CD8-positive, alpha-beta memory T cell (primary cell): ENCODE measurements at places on chromosomes 1 and 21. TPM values are rescaled to one million over a fixed set of nuclear protein-coding genes. Genes with fewer than 3 reads are reported as not detected.
A peak's percentile ranks its signal among the peaks of the same experiment; 100 is the strongest.

DNA sequence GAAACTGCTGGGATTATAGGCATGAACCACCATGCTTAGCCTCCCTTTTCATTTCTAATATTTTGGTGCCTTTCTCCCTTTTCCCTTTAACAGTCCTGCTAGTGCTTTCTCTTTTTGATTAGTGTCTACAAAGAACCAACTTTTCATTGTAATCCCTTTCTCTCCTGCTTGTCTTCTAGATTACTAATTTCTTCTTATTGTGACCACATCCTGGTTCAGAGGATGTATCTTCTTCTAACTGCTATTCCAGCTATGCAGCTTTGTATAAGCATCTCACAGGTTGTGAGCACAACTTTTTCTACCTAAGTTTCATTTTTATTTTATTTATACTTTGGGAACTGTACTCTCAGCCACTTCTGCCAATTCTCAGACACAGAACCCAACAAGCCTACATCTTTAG, 14.7 kb downstream of the ZNF648 start:
- no peak for DNase-seq
- H3K4me3 ChIP-seq = no peak overlapping the region
- H3K27me3 ChIP-seq = no peaks in the 10 kb centered on the region
- no peak overlapping the region for H3K27ac ChIP-seq
- H3K36me3 ChIP-seq = no peaks in the 10 kb centered on the region

DNA sequence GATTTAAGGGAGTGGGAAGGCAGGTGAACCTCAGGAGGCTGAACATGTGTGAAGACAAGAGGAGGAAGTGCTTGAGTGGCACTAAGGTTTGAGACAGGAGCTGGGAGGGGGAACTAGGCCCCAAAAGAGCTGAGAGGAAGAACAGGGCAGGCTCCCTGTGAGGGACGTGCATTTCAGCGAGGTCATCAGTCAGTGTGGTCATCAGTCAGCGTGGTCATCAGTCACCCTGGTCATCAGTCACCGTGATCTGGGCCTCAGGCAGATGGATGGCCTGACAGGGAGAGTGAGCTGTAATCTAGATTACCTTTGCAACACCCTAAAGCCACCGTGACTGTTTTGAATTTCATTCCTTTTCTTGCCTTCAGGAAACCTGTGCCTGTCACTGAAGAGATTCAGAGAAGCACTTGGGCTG, 29.1 kb downstream of the VTCN1 start:
- no peak overlapping the region for H3K27ac ChIP-seq
- no peaks in the 10 kb centered on the region for H3K36me3 ChIP-seq
- no peaks in the 10 kb centered on the region for H3K27me3 ChIP-seq
- H3K4me1 ChIP-seq = no peaks in the 10 kb centered on the region
- no peak overlapping the region for H3K4me3 ChIP-seq
- DNase-seq = no peak

- H3K27ac ChIP-seq = no peak overlapping the region
- peaks cover 10% of the 10 kb centered on the region for H3K4me1 ChIP-seq
- H3K36me3 ChIP-seq = peaks cover 15% of the 10 kb centered on the region
- no peak for DNase-seq
- H3K4me3 ChIP-seq = no peak overlapping the region
- no peaks in the 10 kb centered on the region for H3K27me3 ChIP-seq
Observed at GRCh38 chr1:33335020-33335419, 14.1 kb upstream of the A3GALT2 start.

GRCh38 chr1:187244623-187245022, 415.9 kb downstream of the PLA2G4A start:
- no peaks in the 10 kb centered on the region for H3K4me1 ChIP-seq
- no peaks in the 10 kb centered on the region for H3K27me3 ChIP-seq
- H3K27ac ChIP-seq = no peak overlapping the region
- DNase-seq = no peak

DNA sequence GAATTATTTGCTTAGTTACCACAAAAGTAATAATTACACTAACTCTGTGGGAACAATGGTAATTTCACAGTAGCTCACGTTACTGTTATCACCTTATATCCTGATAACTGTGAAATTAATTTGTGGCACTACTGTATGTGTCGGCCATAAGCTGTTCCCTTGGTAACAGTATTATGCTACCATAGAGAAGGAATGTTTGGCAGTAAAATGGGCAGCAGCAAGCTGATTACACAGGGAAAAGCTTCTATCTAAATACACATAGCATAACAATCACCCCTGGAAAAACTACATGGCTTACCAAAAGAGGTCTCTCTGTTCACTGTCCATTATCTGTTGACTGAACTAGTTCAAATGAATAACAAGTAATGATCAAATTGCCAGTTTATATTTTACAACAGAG, 124.1 kb downstream of the DPYD start:
- H3K4me3 ChIP-seq = no peak overlapping the region
- no peak for DNase-seq
- H3K27me3 ChIP-seq = no peaks in the 10 kb centered on the region

DNA sequence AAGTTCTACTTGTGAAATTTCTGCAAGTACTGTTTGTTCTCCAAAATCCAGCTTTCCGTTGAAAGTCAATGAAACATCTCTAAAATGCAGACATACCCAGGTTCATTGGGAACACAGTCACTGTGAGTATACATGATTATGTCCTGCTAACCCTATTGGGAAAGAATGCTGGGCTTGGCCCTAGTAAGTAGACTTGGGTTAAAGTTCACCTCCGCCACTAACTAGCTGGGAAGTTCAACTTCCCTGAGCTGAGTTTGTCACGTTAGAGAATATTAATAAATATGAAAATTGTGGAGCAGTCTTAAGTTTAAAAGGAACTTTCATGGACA, 10.5 kb upstream of the PGD start:
- H3K27me3 ChIP-seq = no peaks in the 10 kb centered on the region
- H3K4me3 ChIP-seq = no peak overlapping the region
- H3K4me1 ChIP-seq = peaks cover 10% of the 10 kb centered on the region
- H3K36me3 ChIP-seq = no peaks in the 10 kb centered on the region
- no peak for DNase-seq
- H3K27ac ChIP-seq = no peak overlapping the region

DNA sequence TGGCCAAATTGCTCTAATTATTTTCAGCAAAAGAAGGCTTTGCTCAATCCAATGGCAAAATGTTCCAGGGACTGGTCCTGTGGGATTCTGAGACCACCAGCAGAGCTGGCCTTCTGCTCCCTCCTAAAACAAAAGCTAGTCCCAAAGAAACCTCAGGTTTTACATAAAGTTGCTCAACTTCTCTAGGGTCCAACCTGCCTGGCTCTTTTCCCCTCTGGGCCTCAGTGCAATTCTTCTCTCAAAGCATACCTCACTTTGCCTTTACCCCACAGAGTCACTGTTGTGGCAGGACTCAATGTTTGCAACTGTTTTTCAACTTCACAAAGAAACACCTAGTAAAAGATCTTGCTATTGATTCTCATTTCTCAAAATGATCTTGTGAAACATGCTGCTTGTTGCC, 39.8 kb downstream of the TBX15 start:
- H3K4me1 ChIP-seq = no peaks in the 10 kb centered on the region
- no peak for DNase-seq
- no peaks in the 10 kb centered on the region for H3K27me3 ChIP-seq
- H3K36me3 ChIP-seq = no peaks in the 10 kb centered on the region

DNA sequence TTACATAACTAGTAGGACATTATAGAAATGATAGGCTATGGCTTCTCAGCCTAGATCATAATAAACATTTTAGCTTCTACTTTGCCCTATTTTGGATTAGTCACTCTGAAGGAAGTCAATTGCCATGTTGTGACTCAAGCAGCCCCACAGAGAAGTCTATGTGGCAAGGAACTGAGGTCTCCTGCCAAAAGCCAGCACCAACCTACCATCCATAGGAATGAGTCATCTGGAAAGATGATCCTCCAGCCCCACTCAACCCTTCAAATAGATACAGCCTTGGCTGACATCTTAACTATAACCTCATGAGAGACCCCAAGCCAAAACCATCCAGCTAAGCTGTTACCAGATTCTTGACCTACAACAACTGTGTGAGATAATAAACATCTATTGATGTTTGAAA, 76.3 kb upstream of the BEND5 start:
- H3K27me3 ChIP-seq = no peaks in the 10 kb centered on the region
- no peak overlapping the region for H3K27ac ChIP-seq
- no peak overlapping the region for H3K4me3 ChIP-seq
- H3K36me3 ChIP-seq = no peaks in the 10 kb centered on the region
- DNase-seq = no peak

GRCh38 chr1:101312147-101312546, 75.3 kb downstream of the S1PR1 start:
- H3K27ac ChIP-seq = peak overlapping the region; percentile 10
- no peaks in the 10 kb centered on the region for H3K27me3 ChIP-seq
- no peaks in the 10 kb centered on the region for H3K36me3 ChIP-seq
- peaks cover 55% of the 10 kb centered on the region for H3K4me1 ChIP-seq

GRCh38 chr1:234554218-234554697, 55.7 kb downstream of the IRF2BP2 start:
- H3K4me1 ChIP-seq = peaks cover 7% of the 10 kb centered on the region
- H3K27me3 ChIP-seq = no peaks in the 10 kb centered on the region
- DNase-seq = no peak
- no peak overlapping the region for H3K4me3 ChIP-seq

DNA sequence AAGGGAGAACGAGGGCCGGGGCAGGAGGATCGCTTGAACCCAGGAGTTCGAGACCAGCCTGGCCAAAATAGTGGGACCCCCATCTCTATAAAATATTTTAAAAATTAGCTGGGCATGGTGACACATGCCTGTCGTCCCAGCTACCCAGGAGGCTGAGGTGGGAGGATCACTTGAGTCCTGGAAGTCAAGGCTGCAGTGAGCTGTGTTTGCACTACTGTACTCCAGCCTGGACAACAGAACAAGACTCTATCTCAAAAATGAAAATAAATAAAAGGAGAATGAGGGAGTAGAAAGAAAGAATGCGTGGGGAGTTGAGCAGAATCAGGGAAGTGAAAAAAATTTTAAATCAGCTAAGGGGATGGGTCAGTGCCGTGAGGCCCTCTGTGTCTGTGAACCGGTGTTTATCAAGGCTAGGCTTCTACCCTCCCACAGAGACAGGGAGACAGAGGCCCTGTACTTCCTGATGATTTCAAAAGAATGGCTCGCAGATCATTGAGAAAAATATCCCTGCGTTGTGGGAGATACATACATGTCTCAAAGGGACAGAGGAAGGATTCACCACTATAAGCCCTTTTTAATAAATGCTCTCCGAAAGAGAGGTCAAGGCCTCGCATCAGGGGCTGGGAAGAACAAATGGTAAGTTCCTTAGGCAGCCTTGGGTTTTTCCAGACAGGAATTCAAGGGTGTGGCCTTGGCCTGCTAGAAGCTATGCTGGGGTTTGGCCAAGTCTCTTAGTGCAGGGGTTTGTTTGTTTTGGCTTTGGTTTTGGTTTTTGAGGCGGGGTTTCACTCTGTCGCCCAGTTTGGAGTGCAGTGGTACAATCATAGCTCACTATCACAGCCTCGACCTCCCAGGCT, 20.7 kb downstream of the IL10RB start:
- DNase-seq = no peak
- no peak overlapping the region for H3K4me3 ChIP-seq
- no peaks in the 10 kb centered on the region for H3K27me3 ChIP-seq
- no peaks in the 10 kb centered on the region for H3K4me1 ChIP-seq
- H3K36me3 ChIP-seq = peaks cover 25% of the 10 kb centered on the region
- H3K27ac ChIP-seq = no peak overlapping the region

- H3K4me3 ChIP-seq = no peak overlapping the region
- peaks cover 40% of the 10 kb centered on the region for H3K4me1 ChIP-seq
- H3K27me3 ChIP-seq = peaks cover 18% of the 10 kb centered on the region
- peak; percentile 39 for DNase-seq
Observed at GRCh38 chr1:2528966-2529783, 888 bp downstream of the HES5 start.

DNA sequence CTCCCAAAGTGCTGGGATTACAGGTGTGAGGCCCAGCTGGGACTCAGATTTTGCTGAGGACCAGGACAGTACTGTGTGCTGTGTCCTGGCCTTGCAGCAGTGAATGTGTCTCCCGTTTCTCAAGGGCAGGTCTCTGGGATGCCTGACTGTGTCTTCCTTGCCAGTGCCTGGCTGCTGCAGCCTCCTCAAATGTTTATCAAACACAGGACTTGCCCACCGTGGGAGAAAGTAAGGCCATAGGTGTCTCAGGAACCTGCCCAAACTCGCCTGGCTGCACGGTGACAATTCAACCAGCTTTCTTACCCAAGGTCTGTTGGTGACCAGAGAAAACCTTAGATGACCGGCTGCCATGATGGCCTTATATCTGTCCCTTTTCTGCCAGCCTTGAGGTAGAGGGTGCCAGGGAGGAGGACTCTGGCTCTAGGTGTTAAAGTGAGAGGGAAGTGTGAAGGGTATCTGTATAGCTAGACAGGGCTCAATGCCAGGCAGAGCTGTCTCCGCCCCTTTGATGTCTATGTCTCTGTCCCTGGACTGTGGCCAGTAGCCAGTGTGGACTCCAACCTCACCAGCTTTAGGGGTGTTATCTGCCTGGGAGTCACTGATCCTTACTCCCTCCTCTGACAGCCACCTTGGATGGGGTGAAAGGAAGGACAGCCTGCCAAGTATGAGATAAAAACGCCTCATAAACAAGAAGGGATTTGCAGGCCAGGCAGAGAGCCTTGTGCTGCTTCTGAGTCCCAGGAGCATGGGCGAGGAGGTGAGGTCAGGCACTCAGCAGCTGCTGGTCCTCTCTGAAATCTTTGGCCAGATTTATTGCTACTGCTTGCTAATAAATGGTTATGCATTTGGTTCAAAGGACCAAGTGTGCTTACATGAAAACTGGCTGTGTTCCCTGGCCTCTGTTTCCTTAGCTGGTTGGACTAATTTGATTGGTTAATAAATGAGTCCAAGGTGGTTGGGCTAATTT, 22.3 kb downstream of the IL6R start:
- peaks cover 9% of the 10 kb centered on the region for H3K36me3 ChIP-seq
- no peaks in the 10 kb centered on the region for H3K27me3 ChIP-seq
- H3K27ac ChIP-seq = no peak overlapping the region
- H3K4me1 ChIP-seq = peaks cover 28% of the 10 kb centered on the region

DNA sequence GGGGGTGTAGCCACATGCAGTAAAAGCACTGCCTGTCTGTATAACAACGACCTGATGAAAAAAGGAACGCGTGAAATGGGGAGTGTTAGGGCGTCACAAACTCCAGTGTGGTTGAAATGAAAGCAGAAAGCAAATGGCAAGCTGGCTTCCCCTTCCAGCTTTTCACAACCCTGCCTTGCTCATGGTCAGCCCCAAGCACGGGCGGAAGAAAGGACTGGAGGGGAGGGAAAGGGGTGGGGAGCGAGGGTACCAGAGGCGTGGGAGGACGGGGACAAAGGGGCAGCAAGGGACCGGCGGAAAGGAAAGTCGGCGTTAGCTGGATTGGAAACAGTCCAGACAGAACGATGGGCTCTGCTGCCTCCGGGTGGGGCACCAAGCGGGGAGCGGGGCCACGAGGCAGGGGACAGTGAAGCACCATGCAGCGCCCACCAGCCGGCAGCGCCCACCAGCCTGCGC, 9.6 kb downstream of the VPS26C start:
- H3K27ac ChIP-seq = peak overlapping the region; percentile 63
- H3K36me3 ChIP-seq = no peaks in the 10 kb centered on the region
- H3K4me1 ChIP-seq = peaks cover 18% of the 10 kb centered on the region
- H3K27me3 ChIP-seq = no peaks in the 10 kb centered on the region
- DNase-seq = peak; percentile 14
- H3K4me3 ChIP-seq = peak overlapping the region; percentile 74

Gene TMEM81
- total RNA-seq = 4.6 TPM

Gene RXRG
- not detected for total RNA-seq

Gene PRKACB
- total RNA-seq = 47.7 TPM

Gene IL19
- total RNA-seq = not detected

Gene SUSD4
- 0.18 TPM for total RNA-seq

Gene TAS1R1
- not detected for total RNA-seq

Gene OLFML2B
- total RNA-seq = 0.22 TPM

Gene HHIPL2
- total RNA-seq = 0.28 TPM

Gene ATP1A4
- not detected for total RNA-seq

Gene INSRR
- total RNA-seq = 0.07 TPM

Gene ARTN
- 0.49 TPM for total RNA-seq

Gene VAV3
- total RNA-seq = 4.7 TPM
